ENCODE measurements at places on chromosomes 7 and 10.

- no peak for DNase-seq
Observed at GRCh38 chr10:36681751-36682632, 443.4 kb upstream of the ANKRD30A start.

DNA sequence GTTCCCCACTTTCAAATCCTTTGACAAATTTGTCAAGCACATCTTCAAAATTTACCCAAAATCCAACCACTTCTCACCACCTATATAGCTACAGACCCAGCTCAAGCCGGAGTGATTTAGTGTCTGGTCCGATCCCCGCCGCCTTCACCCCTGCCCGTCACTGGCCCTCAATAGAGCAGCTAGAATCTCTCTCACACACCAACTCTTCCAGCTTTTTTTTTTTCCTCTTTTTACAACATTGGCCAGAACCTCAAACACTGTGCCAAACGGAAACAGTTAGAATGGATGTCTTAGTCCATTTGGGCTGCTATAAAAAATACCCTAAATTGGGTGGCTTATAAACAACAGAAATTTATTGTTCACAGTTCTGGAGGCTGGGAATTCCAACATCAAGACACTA lies 41.1 kb upstream of the TMEM72 start:
- no peak for DNase-seq

DNA sequence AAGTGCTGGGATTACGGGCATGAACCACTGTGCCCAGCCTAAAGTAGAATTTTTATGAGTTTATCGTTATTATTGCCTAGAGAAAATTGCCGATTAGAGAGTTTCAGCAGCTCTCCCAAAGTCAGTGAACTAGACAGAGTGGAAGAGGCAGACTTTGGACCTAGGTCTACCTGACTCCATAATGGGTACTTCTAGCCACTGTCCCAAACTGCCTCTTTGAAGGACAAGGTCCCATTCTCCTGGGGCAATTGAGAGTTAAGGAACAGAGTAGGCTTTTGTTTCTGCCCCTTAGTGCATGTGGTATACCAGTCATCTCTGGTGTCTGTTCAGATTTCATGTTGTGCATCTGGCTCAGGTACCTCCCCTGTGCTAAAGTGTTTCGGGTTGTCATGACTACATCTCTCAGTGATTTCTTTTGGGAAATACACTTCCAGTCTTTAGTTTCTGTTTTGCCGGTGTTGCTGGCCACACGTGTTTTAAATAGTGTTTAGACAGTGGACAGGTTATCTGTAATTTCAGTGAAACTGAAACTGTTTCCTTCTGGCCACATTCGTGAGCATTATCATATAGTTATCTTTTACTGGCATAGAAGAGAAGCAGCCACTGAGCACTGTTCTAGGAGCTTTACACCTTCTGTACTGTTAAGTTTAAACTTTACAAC lies 4.7 kb downstream of the TMEM236 start:
- no peak for DNase-seq

DNA sequence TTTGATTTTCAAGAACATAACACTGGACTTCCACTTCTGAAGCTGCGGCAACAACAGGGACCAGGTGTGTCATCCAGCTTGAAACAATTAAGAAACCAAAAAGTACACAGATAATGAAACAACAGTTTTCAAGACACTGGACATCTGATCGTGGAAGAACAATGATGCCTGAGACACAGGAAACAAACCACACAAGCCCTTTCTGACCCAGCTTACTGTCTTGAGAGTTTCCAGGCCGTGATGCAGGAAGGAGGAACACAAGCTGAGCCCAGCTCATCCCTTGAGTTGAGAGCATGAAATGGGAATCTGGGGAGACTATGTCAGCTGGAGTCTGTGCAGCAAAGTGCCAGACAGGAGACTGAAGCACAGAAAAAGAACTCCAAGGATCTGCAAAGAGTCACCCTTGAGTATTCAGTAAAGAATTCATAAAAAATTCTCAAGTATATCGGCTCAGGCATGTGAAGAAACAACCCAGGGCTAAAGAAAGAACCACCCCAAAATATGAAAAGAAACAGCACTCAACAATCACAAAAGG lies 91.6 kb downstream of the RNF32 start:
- DNase-seq: no peak

- DNase-seq: no peak
Observed at GRCh38 chr7:117047496-117047895, 94.2 kb downstream of the ST7 start.

- no peak for DNase-seq
Observed at GRCh38 chr7:55587687-55588378, 15.5 kb upstream of the VOPP1 start.

DNA sequence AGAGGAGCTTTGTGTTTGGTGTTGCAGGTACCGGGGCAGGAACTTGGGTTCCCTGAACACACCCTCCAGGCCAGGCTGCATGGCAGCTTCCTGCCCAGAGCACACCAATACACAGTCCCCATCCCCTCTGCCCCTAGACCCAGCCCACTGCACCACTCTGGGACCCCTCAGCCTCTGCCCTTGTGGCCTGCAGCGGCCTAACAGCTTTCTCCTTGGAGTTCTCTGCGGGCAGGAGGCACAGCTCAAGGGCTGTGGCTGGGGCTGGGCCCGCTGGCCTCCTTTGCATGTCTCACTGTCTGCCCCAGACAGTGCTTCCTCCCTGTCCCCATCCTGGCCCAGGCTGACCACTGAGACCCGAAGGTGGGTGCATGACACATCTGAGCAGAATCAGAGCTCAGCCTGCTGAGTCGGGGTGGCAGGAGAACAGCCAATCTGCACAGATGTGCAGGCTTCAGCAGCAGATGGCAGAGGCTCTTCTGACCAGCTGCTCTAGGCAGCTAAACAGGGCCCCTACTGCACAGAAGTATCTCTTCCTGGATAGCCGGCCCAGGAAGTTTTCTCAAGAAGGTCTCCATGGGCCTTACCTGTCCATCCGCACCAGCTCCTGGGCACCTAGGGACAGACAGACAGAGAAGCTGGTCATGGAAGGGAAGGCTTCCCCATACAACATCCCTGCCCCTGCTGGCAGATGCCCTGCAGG lies 20.8 kb downstream of the VSIR start:
- no peak for DNase-seq

GRCh38 chr10:108817584-108817983 lies 1105.7 kb downstream of the XPNPEP1 start:
- DNase-seq: no peak

GRCh38 chr7:156379324-156380070 lies 261.1 kb upstream of the RNF32 start:
- DNase-seq: no peak

GRCh38 chr10:124289851-124290795 lies 128.6 kb downstream of the OAT start:
- DNase-seq: no peak

GRCh38 chr7:47939425-47940036 lies 8.7 kb downstream of the PKD1L1 start:
- no peak for DNase-seq
